ENCODE measurements at places on chromosomes 6 and 20.

DNA sequence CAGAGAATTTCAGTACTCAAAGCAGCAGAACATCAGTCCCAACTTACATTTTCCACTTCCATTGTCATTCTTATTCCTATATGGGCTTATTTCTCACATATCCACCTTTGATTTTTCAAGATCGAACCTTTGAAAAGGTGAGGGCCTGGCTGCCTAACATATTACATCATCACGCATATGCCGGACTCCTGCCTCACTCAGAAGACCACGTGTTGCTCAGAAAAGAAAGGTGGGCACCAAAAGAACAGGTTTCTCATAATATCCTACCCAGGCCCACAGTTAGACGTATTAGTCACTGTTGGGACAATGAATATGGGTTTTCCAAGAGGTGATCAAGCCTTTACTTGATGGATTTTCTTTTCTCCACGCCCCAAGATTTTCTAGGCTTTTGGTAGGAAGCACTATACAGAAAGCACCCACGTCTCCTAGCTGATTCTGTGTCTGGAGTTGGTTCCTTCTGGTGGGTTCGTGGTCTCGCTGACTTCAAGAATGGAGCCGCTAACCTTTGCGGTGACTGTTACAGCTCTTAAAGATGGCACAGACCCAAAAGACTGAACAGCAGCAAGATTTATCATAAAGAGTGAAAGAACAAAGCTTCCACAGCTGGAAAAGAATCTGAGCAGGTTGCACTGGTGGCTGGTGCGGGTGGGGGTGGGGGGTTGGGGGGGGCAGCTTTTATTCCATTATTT lies 168.9 kb downstream of the ATXN1 start:
- no peak for DNase-seq

DNA sequence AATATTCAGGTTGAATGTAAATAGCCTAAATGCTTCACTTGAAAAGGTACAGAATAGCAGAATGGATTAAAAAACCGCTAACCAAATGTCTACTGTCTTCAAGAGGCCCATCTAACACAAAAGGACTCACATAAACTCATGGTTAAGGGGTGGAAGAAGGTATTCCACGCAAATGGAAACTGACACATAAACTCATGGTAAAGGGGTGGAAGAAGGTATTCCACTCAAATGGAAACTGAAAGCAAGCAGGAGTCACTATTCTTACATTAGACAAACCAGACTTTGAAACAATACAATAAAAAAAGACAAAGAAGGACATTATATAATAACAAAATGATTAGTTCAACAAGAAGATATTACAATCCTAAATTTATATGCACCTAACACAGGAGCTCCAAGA lies 38.3 kb upstream of the PKIB start:
- no peak for DNase-seq

DNA sequence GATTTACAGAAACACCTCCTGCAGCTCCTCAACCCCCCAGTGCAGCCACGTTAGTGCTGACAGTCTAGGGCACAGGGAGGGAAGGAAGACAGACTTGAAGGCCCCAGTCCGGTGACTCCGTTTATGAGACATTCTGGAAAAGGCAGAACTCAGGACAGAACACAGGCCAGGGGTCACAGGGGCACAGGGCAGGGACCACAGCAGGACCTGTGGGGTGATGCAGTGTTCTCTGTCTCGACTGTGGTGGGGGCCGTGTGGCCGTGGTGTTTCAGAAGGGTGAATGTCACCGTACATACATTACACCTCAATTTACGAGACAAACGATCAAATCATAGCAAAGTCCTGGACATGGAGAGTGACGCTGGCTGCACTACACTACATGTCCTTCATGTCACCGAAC lies 11.3 kb downstream of the BHLHE23 start:
- no peak for DNase-seq

GRCh38 chr6:14658886-14659561 lies 541.5 kb downstream of the CD83 start:
- DNase-seq = no peak

- no peak for DNase-seq
Measured at GRCh38 chr6:145279551-145279950, 455.8 kb downstream of the EPM2A start.

GRCh38 chr6:27426045-27426620 lies 37.6 kb downstream of the ZNF391 start:
- no peak for DNase-seq

DNA sequence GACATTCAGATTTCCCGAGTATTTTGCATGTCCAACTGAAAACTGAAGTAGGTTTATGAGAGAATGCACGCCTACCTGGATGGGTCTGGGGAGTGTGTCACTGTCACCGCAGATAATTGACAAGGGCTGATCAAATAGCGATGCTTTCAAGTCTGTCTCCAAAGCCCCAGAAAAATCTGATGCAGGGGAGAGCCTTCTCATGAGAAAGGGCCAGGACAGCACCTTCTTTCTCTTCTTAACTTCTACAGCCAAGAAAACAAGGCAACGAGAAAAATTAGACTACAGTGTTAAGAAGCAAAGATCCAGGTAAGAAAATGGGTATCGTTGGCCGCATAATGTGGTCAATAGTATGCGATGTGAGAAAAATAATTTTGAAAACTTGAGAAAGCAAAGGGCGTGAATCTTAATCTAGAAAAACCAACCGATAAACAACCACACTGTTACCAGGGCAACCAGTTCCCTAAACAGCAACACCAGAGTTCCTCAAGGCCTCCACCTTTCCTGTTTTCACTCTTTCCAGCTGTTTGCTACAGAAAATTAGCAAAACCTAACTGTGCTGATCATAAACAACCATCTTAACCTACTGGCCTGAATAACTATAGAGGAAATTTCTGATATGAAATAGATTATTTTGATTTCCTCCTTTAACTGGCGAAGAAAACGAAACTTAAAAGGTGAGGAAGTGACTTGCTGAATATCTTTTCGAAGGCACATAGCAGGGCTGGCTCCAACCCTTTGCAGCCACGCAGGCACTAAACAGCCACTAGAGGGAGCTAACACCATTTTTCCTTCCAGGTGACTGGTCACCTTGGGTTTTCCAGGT lies 2.6 kb downstream of the TAGAP start:
- peak; percentile 93 for DNase-seq

DNA sequence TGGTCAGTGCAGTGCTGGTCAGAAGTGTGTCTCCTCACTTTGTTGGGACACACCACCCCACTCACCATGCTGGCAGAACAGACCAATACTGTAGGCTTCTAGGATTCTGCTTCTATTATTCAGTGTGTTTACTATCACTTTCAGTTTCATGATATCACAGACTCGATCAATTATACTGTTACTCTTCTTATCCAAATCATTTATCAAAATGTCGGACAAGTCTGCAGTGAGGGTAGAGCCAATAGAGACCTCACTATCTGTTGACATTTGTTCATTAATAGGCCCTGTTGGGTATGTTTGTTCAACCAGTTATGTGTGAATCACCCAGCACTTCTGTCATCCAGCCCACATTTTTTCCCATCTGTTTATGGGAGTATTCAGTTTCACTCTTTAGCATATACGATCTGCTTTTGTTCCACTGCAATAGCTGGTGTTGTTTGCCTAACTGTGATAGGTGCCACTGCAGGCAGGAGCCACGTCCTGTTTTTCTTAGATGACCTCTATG lies 140.1 kb downstream of the NRN1 start:
- peak; percentile 46 for DNase-seq

- no peak for DNase-seq
Measured at GRCh38 chr20:38888059-38888831, 38.0 kb upstream of the FAM83D start.

DNA sequence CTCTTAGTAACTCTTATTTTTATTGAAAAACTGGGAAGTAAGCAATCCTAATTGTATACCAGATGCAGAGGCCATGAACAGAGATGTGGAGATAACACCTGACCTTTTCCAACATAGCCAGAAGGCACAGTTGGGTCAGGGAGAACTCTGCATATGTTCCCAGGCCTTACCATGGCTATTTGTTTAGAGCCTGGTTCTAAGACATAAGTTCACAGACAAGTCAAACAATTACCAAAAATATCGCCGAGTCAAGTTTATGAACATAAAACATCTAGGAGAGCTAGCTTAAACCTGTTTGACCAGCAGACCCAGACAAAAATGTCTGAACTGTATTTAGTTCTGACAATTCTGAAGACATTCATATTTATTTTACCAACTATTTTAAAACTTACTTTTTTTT lies 26.7 kb upstream of the IYD start:
- no peak for DNase-seq

- no peak for DNase-seq
Measured at GRCh38 chr6:106372838-106373501, 12.5 kb downstream of the CRYBG1 start.

GRCh38 chr6:119122336-119122735 lies 43.9 kb upstream of the FAM184A start:
- no peak for DNase-seq

GRCh38 chr6:125790358-125791150 lies at the start of gene NCOA7:
Gene NCOA7, plus strand, starts transcription at chr6:125790960. Its CDS starts 24,395 bp downstream, at chr6:125815355.
- DNase-seq = peak; percentile 83

DNA sequence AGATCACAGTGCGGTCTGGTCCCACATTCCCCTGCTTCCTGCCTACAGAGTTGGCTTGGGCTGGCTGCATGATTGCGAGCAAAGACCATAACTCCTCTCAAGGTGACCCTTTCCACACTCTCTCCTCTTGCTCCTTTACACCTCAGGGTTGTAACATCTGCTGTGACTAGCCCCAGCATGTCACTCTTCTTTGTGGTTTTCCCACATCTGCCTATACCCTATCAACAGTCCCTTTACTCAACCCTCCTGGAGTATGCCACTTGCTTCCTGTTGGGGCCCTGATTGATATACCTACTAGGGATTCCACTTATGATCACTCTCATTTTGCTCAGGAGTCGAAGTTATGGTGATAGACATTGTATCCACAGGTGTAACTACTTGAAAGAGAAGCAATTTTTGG lies 58.9 kb upstream of the SGK1 start:
- DNase-seq = no peak

GRCh38 chr6:142907544-142907943 lies 37.4 kb downstream of the HIVEP2 start:
- DNase-seq = peak; percentile 83

DNA sequence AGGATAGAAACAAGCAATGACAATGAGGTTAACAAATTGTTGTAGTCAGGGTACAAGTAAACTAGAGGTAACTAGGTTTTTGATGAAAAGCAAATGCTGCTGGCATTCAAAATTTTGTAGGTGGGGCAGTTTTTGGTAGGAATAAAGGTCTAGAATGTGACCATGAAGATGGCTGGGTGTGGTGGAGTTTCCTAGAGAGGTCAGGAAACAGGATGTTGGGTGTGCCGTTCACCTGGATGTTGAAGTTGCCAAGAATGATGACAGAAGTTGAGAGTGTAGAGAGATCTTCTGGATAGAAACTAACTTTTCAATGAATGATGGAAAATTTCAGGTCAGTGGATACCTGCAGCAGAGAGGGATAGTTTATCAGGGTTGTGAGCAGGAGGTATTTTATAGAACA lies 22.7 kb downstream of the MAPK14 start:
- DNase-seq = no peak

DNA sequence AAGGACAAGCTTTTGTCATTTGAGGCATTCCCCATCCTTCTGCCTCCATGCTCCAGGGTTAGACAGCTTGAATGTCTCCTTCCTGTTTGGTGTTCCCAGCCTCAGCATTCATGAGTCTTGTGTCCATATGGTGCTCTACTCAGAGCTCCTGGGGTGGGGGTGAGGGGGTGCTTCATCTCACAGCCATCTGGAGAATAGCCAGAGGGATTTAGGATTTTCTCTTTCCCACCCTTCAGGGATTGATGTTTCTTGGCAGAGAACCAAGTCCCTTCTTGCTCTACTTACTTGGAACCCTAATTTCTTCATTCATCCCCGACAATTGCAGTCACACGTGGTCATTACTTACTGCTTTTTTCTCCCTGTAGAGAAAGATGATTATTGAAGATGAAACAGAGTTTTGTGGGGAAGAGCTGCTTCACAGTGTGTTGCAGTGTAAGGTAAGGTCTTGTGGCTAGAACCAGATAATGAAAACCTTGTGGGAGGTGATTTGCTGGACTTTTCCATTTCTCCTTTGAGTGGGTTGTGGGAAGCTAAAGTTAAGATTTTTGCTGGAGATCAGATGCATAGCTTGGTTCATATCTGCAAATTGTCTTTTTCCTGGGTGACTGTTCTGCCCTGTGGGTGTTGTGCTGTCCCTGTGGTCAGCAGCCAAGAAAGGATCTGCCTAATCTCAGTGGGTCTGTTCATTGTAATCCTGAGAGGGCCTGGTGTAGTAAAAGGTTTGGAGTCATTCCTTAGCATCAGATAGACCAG lies 18.6 kb downstream of the CMTR1 start:
- DNase-seq = no peak

DNA sequence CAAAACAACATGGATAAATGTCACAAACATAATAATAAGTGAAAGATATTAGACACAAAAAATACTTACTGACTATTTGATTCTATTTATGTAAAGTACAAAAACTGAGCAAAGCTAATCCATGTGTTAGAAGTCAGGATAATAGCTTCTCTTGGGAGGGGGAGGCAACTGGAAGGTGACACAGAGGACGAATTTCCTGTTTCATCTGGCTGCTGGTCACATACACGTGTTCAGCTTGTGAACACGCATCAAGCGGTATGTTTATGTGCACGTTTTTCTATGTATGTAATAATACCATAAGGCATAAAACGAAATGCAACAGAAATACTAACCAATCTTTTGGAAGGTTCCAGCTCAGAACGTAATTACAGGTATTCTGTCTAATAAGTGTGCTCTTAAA lies 54.3 kb downstream of the MKKS start:
- DNase-seq = no peak

GRCh38 chr20:53678990-53679596 lies 85.5 kb upstream of the ZNF217 start:
- no peak for DNase-seq

DNA sequence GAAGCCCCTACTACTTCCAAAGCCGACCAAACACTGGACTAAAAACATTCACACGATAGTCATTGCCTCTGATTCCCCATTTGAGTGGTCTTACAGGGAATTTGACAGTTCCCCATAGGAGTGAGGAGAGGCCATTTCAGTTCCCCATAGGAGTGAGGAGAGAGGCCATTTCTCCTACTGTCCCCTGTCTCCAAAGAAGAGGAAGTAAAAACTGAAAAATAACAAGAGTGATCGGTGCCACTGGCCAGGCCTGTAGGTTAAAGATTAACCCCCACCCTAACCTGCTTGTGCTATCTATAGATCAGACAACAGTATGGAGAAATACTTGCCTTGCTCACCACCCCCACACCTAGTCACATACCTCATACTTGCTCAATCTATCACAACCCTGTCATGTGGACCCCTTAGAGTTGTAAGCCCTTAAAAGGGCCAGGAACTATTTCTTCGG lies 204.0 kb upstream of the MOCS1 start:
- no peak for DNase-seq

DNA sequence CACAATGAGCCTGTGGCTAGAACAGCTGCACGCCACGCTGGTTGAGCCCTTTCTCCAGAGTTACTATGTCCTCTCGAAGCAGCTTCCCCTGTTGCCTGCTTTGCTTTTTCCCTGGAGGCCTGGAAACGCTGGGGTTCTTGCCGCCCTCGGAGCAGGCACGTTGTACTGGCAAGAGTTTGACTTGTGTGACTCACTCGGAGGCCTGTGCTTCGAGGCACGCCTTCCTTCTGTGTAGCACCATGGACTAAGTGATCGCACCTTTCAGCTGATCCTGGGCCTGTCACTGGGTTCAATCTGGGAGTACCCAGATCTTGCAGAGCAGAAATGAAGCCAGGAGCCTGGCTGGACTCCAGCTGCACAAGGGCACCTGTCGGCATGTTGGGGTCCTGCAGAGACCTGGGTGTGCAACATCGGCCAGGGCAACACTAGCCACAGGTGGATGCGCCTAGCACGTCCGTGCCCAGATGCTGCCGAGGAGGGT lies 5.2 kb downstream of the INSM1 start:
- DNase-seq = no peak

- no peak for DNase-seq
Measured at GRCh38 chr6:14739827-14740226, 506.0 kb upstream of the JARID2 start.

GRCh38 chr6:159772196-159772595 lies 10.4 kb downstream of the ACAT2 start:
- no peak for DNase-seq
